CD8-positive, alpha-beta memory T cell (primary cell): ENCODE measurements at places on chromosomes 13 and 19.
A peak's percentile ranks its signal among the peaks of the same experiment; 100 is the strongest.

GRCh38 chr19:12918253-12918652 is 840 bp downstream of the SYCE2 start:
- no peak for DNase-seq

DNA sequence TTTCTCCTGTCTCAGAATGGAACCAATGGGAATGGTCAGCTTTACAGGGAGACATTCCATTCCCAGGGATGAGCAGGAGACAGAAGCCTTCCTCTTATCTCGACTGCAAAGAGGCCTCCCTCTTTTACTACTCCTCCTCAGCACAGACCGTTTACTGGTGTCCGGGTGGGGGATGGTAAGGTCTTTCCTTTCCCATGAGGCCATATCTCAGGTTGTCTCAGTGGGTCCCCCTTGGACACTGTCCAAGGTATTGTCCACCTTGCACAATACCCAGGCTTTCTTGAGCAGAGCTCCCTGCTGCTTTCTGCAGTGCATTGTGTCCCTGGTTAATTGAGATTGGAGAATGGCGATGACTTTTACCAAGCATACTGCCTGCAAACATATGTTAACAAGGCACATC is 7.5 kb upstream of the ZNF808 start:
- DNase-seq, result no peak

DNA sequence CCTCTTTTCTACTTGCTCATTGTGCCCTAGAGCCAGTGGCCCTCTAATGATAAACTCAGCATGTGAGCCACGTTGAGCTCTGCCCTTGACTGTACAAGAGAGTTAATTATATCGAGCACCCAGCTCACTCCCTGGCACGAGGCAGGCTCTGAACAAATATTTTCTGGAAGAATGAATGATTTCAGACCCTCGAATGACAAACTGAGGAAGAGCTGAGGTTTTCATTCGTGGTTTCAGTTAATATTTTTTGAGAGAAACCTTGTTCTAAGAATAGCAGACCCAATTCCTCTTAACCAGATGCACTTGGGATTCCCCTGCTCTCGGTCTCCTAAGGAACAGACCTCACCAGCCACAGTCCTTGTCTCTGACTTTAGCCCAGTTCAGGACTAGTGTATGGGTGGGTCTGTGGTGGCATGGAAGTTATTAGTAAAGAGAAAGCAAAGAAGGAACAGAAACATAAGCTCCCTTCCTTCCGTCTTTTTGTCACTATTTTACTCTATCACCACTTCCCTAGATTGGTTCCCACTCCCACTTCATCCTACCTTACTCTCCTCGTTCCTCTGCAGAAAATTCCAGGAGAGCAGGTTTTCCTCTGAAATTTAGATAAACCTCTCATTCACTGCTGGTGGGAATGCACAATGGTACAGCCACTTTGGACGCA is 22.1 kb upstream of the WDFY2 start:
- no peak for DNase-seq

DNA sequence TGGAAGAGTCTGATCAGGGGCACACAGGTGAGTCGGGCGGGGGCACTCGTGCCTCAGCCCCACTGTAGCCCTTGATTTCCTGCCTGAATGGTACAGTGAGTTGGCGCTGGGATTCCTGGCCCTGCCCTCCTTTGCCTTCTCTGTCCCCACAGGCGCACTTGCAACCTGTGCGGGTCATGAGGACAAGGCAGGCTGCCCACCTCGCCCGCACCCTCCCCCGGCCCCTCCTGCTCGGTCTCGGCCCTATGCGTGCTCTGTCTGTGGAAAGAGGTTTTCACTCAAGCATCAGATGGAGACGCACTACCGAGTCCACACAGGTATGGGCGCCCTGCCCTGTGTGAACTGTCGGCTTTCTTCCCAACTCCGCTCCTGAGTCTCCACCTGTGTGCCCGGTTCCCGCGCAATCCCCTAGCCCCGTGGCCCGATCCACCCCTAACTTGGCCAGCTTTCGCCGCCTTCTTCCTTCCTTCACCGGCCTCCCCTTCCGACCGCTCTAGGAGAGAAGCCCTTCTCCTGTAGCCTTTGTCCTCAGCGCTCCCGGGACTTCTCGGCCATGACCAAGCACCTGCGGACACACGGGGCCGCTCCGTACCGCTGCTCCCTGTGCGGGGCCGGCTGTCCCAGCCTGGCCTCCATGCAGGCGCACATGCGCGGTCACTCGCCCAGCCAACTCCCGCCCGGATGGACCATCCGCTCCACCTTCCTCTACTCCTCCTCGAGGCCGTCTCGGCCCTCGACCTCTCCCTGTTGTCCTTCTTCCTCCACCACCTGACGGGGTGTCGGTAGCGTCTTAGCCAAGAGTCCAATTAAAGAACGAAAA is 1.6 kb upstream of the KMT2B start:
- DNase-seq, result peak; percentile 25

DNA sequence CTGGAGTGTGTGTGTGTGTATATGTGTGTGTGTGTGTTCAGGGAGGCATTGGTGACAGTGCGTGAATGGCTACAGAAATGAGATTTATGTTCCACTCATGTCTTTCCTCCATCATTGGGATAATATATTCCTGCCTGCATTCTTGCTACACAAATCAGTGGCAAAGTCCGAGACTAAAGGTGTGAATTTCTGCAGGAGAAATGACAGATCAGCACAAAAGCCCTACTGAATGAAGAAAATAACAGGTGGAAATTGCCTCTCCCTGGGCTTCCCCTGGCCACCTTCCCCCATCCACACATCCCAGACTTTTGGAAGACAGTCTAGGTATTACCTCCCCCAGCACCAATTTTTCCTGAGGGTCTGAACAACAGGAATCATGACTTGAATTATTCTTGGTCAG is 10.1 kb downstream of the SIGLEC6 start:
- no peak for DNase-seq

DNA sequence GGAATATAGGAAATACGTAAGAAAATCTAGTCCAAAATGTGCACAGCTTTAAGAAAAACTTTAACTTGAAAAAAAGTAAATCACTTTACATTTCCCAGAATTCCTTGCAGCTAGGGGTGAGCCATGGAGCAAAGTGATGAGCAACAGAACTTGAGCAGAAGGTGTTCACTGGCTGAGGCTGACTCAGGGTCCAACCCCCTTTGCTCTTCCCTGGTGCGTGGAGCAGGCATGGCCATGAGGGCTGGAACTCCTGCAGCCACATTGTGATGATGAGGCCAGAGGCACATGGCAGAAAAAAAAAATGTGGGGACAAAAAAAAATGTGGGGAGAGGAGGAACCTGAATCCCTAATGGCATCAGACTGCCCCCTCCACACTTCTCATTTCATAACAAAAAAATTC is 9.9 kb upstream of the PLA2G4C start:
- no peak for DNase-seq

DNA sequence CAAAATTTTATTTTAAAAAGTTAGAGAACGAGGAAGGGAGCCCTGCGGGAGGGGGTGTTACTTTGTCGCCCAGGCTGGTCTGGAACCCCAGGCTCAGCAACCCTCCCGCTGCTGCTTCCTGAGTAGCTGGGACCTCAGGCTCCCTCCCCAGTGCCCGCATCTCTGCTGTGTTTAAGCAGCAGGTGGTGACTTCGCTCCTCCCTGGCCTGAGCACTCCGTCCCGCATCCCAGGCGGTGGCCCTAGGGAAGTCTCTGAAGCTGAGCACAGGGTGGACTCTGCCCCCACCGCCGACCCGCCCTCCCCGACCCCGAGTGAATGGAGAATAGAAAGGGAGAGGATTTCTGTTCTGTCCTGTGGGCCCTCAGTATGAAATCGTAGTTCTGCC is 30.5 kb downstream of the ZNF701 start:
- no peak for DNase-seq

DNA sequence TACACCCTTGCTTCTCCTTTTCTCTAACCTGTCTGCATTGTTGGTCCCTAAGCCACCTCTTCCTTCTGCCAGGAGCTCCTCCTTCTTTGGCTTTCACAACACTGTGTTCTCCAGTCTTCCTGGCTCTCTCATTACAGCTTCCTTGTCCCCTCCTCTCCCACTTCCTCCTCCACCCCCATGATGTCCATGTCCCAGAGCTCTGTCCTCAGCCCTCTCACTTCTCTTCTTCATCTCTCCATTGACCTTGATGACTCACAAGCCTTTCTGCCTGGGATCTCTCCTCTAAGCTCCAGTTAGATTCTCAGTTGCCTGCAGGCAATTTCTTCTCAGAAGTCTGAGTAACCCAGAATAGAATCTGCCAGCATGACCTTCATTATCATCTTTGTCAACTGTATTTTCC is 100.3 kb upstream of the WASF3 start:
- no peak for DNase-seq
